Common myeloid progenitor, CD34-positive (primary cell): ENCODE measurements at places on chromosomes 6 and 20.

DNA sequence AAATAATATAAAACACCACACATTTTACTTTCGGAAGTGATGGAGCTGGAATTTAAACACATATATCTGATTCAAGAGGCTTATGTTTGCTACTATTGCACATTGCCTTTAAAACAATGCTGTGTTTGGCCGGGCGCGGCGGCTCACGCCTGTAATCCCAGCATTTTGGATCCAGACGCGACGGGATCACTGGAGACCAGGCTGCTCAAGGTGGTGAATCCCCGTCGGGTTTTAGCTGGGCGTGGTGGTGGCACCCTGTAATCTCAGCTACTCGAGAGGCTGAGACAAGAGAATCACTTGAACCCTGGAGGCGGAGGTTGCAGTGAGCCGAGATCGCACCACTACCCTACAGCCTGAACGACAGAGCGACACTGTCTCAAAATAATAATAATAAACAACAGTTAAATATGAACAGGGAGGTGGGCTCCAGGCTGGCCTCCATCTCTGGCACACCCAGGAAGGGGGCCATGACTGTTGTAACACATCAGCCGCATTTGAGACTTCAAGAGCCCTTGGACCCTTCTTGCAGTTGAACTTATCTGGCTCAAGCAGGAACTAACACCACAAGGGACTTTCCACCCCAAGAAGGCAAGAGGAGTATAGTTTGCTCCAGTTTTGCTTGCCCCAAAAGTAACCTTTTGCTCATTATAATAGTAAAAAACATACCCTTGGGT is 127.1 kb upstream of the ZNF184 start:
- no peak for DNase-seq

GRCh38 chr6:91088976-91089375 is 502.1 kb upstream of the MAP3K7 start:
- no peak for DNase-seq

DNA sequence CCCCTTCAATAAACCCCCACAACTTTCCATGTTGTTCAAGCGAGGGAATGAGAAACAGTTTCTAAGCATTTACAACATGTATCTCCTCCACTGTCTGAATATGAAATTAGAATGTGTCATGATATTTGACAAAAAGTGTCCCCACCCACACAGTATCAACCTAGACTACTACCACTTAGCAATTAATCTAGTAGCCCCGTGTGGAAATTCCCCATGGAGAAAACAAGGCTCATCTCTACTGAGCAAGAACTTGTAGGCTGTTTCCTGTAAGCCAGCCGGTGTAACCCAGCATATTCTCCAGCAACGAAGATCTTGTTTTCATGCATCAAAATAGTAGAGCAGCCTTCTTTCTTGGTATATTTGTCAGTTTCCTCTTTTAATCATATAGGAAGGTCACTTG is 115.0 kb downstream of the IRF4 start:
- no peak for DNase-seq

GRCh38 chr6:122683989-122684651 is 73.9 kb downstream of the PKIB start:
- DNase-seq = no peak

GRCh38 chr6:44522871-44523270 is 135.4 kb downstream of the CDC5L start:
- no peak for DNase-seq

GRCh38 chr6:166515072-166515810 is 71.2 kb downstream of the RAMACL start:
- peak; percentile 52 for DNase-seq

DNA sequence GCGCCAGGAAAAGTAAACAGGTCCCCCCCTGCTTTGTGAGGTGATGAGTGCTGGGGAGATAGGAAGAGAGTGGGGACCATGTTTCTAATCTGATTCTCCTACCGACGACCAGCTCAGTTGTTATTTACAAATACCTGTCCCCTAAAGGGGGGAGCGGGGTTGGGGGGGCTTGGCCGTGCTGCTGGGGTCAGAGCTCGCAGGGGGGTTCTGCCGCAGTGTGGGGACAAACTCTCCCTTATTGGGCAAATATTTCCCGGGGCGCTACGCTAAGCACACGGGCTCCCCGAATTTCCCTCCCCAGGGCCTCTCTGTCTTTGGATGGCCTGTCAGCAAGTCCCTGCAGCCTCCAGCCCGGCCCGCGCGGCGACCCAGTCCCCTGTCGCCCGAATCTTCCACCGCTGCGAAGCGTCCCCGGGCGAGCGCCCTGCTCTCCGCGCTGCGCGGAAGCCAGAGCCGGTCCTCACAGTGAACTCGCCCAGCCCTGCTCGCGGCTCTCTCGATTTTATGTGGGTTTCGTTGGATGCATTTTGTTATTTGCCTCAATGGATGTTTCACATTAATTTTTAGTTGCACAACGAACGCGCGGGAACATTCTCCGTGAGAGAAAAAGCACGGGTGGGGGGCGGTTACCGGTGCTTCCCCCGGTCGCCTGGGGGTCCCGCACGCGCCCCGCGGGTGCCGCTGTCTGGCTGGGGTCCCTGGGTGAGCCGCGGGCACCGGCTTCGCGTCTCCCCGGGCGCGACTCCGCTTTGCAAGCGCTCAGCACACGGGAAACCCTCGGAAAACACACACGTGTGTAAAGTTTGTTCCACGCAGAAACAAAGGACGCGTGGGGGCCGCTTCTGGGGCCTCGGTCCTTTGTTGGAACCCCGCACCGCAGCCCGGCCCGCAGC is 1.5 kb upstream of the STX16 start:
- peak; percentile 41 for DNase-seq

- no peak for DNase-seq
Observed at GRCh38 chr6:18431581-18431980, 44.4 kb downstream of the RNF144B start.

GRCh38 chr6:156832231-156832647 is 55.1 kb downstream of the ARID1B start:
- no peak for DNase-seq

DNA sequence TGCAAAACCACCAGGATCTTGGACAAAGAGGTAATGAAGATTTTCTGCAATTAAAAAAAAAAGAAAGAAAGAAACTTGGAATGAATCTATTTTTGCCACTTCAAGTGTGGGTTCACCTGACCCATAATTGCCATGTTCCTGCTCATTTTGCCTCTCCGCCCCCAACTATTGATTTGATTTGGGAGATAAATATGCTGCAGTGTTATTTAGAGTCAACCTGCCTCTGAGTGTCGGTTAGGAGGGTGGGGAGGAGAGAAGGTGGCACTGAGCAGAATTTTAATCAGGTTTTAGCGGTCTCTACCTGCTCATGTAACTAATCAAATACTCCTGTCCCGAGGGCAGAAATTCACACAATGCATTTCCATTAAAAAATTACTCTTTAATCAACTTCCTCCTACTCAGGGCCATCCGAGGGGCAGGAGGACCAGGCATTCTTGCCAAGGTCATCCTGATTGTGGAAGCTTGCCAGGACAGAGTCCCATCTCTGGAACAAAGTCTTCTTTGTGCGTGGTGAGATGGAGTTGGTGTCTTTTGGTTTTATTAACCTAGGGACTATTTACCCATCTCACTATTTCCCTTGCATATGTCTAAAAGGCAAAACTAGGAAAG is 300.1 kb downstream of the CDH26 start:
- DNase-seq = no peak

GRCh38 chr6:30656513-30656912 is 9.6 kb downstream of the C6orf136 start:
- no peak for DNase-seq

DNA sequence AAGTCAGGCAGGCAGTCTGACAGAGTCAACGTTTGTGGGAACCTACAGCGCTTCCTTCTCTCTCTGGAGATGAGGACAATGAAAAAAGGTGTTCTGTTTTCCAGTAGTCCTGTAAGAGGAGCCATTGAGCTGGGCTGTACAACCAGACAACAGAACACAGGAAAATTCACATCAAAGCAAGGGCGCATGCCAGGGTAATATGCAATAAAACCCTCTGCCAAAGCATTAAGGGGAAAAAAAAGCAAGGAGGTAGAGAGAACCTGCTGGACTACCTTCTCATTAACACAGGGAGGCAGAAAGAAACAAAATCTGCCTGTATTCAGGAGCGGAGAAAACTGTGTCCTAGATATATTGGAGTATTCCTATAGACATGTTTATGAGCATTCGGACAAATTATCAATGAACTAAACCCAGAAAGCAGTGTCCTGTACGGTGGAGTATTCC is 1.3 kb downstream of the RNF24 start:
- DNase-seq = peak; percentile 71
